ENCODE measurements at places on chromosomes 4 and X.

DNA sequence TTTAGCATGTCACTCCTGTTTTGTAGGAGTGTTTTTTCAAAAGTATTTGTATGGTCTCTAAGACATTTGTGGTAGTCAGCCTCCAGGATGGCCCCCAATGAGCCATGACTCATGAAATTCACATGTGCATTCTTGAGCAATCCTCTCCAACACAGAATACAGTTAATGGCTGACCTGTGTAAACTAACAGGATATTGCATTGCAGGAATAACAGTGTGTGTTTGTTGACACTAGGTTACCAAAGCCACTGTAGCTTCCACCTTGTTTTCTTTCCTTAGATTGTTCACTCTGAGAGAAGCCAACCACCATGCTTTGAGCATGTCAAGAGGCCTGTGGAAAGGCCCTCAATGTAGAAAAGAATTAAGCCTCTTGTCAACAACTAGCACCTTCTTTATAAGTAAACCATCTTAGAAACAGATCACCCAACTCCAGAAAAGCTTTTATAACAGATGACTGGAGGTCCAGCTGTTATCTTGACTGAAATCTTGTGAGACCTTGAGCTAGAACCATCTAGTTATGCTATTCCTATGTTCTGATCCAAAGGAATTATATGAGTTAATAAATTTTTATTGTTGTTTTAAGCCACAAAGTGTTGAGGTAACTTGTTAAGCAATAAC is 28.5 kb downstream of the TBCK start:
- no peak for DNase-seq

DNA sequence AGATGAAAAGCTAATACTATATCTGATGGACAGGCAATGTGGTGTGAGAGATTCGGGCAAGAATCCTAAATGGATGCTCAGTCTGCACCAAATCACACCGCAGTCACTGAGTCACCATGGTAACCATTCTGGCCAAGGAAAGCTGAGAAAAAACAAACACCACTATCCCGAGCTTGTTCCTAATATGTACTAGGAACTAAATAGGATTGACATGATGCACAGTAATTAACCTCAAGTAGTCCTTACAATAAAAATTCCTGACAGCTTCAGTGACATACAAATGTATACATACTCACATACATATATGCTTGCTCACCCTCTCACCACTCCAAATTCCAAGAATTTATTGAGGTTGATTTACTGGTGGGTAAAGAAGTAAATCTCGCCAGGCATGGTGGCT is 1.1 kb upstream of the RAB40A start:
- DNase-seq: no peak

GRCh38 chrX:141619336-141619735 is 29.8 kb downstream of the SPANXA2 start:
- DNase-seq: no peak

DNA sequence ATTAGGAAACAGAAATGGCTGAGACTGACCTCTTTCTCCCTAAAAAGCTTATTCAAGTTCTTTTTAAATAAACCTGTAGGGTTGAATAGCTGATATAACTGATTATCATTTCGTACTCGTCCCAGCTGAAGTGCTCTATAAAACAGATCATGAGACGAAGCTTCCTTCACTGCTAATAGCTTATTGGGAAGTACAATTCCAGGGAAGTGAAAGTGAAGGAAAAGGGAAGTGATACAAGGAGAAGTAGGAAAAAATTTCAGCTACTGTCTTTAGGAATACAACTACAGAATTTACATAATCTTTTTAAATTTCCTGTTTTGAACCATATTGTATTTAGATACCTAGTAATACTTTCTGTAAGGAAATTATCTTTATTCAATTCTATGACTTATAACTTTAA is 103.0 kb downstream of the SNCA start:
- no peak for DNase-seq

DNA sequence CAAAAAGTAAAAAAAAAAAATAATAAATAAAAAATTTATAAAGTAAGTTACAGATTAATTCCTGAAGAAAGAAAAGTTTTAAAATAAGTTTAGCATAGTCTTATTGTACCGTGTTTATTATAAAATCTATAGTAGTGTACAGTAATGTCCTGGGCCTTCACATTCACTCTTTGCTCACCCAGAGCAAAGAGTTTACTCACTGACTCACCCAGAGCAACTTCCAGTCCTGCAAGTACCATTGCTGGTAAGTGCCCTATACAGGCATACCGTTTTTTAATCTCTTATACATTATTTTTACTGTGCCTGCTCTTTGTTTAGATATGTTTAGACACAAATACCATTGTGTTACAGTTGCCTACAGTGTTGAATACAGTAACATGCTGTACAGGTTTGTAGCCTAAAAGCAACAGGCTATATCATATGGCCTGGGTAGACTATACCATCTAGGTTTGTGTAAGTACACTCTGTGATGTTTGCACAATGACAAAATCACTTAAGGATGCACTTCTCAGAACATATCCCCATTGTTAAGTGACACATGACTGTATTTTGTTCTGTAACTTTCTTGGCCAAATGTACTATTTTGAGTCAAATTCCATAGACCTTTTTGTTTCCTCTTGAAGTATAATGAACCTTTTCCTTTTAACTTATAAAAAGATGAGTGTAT is 199.0 kb upstream of the NUDT6 start:
- no peak for DNase-seq

DNA sequence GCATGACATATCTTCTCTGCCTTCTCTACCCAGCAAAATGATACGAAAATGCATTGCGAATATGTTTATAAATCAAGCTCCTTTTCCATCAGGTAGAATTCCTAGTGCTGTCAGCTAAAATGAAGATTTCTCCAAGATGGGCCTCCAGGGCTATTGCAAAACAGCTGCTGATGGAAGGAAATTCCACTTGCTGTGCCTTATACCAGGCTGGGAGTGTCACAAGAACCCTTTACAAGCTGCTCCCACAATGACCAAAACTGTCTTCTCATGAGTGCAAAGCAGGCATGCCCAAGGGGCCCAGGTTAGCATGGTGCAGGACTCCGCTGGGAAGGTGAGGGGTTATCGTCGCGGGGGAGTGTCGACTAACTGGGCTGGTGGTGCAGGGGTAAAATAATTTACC is 8.7 kb downstream of the HNRNPH2 start:
- no peak for DNase-seq

DNA sequence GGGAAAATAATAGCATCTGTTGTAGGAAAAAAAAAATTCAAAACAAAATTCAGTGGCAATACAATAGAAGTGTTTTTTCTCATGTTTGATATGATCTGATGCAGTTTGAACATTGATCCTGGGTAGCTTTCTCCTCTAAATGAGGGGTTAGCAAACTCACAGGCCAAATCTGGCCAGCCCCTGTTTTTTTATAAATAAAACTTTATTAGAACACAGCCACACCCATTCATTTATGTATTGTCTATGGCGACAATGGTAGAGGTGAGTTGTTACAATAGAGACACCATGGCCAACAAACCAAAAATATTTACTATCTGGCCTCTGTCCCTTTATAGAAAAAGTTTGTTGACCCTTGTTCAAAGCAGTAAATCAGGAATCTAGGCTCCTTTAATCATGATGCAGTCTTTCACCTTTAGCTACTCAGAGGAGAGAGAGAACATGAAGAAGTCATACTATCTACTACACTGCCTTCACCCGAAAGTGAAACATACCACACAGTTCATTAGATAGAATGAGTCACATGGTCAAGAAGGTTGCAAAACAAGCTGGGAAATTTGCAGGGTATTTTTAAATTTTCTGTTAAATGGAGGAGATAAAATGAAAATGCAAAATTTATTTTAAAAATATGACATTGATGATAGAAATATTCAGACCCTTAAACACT is 186.6 kb upstream of the MAOA start:
- DNase-seq: no peak

- no peak for DNase-seq
Observed at GRCh38 chrX:42837101-42837726, 59.3 kb upstream of the PPP1R2C start.

GRCh38 chr4:11153171-11153750 is 275.4 kb downstream of the HS3ST1 start:
- no peak for DNase-seq

DNA sequence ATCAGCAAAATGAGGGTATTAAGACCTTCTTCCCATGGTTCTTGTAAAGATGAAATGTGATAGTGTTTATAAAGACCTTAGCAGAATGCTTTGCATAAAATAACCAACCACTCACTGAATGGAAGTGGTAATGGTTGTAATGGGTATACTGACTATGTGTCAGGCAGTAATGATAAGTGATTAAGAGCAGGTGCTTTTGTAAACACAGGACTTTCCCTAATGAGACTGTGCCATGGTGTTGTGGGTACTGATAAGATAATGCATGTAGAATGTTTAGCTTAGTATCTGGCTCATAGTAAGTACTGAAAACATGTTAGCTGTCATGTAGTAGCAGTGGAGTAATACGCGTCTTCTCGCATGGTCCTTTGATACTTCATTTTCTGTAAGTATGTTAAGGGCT is 6.9 kb downstream of the LSM6 start:
- no peak for DNase-seq

GRCh38 chr4:1237981-1238675 is 10.8 kb downstream of the CTBP1 start:
- DNase-seq: no peak

GRCh38 chr4:26753617-26754016 is 107.0 kb upstream of the STIM2 start:
- DNase-seq: no peak

DNA sequence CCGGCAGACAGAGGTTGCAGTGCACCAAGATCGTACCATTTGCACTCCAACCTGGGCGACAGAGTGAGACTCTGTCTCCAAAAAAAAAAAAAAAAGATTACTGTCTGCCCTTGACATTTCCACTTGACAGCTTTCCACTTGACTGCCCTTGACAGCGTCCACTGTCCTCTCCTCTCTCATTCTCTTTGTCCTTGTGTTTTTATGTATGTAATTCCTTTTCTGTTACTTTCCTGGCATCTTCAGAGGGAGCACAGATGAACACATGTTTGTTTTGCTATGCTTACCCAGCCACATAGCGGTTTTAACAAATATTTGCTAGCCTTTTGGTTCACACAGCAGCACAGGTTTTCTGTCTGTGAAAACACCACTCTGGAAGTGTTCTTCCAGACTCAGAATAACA is 26.2 kb downstream of the SYAP1 start:
- no peak for DNase-seq

GRCh38 chrX:153820601-153821000 is 9.7 kb downstream of the PDZD4 start:
- DNase-seq: peak; percentile 46

DNA sequence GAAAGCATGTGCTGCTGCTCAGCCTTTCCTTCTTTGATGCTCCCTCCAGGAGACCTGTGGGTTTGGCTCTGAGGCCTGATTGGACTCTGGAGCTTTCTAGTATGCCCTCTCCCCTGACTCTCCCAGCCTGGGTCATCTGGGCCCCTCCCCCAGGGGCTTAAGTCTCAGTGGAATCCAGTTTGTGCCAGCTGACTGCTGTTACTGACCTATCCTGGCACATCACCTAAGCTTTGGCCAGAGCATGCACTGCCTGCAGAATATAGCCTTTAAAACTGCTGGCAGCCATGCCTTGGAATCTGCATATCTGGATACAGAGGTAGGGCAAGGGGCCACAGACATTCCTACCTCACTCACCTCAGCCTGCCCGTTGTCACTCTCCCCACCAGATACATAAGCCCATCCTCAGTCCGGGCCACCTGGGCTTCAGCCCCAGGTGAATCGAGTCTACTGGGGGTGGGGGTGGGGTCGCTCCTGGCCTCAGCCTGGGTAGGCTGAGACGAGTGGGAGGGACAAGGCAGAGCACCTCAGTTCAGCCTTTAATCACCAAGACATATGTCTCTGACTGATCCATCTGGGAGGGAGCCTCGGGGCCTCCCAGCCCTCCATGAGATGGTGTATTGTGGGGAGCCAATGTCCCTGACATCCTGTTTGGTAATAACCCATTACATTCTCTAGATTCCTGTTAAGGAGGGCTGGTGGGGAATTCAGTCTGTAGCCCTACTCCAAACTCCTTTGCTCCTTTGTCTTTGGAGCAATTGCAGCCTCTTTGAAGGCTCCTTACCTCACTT is 61.2 kb downstream of the STARD8 start:
- no peak for DNase-seq

DNA sequence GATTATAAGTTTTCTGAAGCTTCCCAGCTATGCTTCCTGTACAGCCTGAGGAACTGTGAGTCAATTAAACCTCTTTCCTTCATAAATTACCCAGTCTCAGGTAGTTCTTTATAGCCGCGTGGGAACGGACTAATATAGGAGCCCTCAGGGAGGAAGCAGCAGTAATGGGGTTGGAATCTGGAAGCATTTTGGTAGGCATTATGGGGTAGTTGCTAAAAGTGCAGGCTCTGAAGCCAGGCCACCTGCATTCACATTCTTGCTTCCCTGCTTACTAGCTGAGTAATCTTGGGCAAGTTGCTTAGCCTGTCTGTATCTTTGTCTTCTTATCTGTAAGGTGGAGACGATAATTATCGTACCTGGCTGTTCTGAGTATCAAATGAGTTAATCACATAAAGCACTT is 137.9 kb upstream of the NHS start:
- no peak for DNase-seq

DNA sequence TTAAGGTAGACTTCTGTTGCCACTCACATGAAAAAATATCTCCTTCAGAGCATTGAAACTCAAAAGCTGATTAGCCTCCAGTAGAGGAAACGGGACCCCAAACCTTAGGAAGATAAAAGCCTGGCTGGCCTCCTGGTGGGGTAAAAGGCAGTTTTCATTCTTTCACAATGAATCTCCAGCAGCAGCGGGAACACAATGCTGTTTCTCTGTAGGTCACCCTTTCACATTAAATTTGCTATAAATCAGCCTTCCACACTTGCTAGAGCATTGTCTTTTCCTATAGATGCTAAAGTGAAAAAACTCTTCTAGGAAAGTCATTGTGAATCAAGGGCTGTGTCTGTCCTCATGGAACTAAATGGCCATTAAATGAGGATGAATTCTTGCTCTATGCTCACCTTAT is 207.3 kb upstream of the MAGEB2 start:
- DNase-seq: no peak

DNA sequence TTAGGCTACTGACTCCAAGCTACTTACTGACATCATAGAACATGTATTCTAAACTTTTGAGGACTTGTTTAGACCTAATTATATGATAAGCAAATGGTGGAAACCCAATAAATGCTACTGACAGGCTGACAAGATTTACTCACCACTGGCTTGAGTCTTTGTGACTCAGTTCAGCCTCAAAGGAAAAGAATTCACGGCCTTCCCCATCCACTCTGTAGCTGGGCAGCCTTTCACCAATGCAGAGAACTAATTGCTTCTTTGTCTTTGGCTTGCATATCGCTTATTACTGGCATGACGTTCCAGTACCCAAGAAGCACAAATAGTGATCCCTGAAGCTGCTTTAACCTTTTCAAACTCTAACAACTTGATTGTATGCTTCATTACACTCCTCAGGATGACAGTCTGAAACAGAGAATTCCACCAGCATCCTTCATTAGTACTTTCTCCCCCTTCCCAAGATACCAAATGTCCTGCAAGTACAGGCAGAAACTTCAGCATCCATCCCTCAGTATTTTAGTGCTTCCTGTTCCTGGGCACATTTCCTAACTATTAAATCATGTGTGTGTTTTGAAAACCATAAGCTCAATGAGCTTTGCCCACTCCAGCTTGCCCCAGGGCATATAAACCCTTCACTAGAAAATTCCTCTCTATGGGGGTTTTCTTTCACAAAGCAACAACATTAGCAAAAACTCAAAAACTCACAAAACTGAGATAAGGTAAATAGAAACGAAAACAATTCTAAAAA is 298.1 kb upstream of the SLC7A11 start:
- no peak for DNase-seq

- DNase-seq: no peak
Observed at GRCh38 chrX:3230496-3230895, 116.0 kb downstream of the MXRA5 start.

Measured in NCI-H1105 (cell line).